Pons (tissue), 1 donor: ENCODE measurements at places on chromosomes 1 and 21.
A peak's percentile ranks its signal among the peaks of the same experiment; 100 is the strongest.

- no peak for DNase-seq
Measured at GRCh38 chr1:12157366-12158231, 9.2 kb upstream of the TNFRSF1B start.

- DNase-seq = no peak
Measured at GRCh38 chr1:6000444-6001288, 8.4 kb upstream of the NPHP4 start.

GRCh38 chr1:157403203-157403602 is 149.1 kb downstream of the FCRL5 start:
- DNase-seq = no peak

- no peak for DNase-seq
Measured at GRCh38 chr1:57410508-57410907, 13.4 kb downstream of the DAB1 start.

DNA sequence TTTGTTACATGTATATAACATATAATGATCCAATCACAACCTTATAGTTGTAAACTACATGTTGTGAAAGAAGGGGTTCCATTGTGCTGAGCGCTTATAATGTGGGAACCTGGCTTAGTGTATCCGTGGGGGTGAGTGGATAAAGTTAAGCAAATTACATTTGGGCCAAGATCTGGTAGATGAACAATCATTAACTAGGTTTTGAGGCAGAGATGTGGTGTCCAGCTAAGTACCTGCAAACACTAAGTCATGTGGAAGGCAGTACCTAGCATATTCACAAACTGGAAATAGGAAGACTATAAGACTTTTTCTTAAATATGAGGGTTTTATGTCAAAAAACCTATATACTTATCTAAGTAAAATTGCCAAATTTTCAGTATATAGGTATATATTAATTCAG is 167.2 kb upstream of the PDE4B start:
- no peak for DNase-seq

DNA sequence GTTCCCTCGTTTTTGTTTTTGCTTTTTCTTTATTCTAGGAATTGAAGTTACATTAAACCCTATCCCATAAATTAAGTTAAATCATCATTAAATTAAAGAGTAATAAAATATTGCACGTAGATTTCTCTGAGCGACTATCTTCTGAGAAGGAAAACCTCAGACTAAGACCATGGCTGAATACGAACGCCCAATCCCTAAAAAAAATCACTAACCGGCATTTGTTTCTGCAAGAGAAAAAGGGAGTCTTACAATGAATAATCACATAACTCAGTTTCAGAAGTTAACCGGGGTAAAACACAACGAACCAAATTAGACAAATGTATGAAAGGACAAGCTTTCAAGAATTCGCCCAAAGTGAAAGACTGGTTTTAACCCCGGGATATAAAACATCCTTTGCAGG is 1.3 kb downstream of the PIK3R3 start:
- peak; percentile 30 for DNase-seq

DNA sequence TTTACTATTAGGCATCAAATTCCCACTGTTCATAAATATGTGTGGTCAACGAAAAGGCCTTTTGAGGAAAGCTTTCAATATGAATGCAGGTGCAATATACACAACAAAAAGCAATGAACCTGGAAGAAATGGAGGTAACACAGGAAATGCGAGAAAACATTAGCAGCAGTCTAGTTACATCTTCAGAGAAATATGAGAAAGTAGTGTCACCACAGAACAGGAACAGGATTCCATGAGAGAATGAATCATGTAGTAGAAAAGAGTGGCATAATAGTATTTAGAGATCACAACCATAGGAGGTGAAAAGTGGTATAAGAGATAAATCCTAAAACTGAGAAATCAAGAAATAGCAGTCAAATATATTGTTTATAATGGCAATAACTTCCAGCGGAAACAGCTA is 103.7 kb downstream of the AK5 start:
- no peak for DNase-seq

DNA sequence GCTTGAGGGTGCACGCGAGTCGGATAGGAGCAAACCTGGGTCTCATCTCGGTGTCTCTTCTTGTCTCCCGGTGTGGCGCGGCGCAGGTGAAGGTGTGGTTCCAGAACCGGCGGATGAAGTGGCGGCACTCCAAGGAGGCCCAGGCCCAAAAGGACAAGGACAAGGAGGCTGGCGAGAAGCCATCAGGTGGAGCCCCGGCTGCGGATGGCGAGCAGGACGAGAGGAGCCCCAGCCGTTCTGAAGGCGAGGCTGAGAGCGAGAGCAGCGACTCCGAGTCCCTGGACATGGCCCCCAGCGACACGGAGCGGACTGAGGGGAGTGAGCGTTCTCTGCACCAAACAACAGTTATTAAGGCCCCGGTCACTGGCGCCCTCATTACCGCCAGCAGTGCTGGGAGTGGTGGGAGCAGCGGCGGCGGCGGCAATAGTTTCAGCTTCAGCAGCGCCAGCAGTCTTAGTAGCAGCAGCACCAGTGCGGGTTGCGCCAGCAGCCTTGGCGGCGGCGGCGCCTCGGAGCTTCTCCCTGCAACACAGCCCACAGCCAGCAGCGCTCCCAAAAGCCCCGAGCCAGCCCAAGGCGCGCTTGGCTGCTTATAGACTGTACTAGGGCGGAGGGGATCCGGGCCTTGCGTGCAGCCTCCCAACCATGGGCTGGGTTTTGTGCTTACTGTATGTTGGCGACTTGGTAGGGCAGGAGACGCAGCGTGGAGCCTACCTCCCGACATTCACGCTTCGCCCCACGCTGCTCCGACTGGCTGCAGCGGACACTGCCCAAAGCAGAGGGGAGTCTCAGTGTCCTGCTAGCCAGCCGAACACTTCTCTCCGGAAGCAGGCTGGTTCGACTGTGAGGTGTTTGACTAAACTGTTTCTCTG is 5.1 kb downstream of the HLX start:
- DNase-seq = no peak

- no peak for DNase-seq
Measured at GRCh38 chr1:199857108-199857507, 170.4 kb upstream of the NR5A2 start.

GRCh38 chr21:35511696-35512162 is 462.6 kb upstream of the RUNX1 start:
- no peak for DNase-seq

DNA sequence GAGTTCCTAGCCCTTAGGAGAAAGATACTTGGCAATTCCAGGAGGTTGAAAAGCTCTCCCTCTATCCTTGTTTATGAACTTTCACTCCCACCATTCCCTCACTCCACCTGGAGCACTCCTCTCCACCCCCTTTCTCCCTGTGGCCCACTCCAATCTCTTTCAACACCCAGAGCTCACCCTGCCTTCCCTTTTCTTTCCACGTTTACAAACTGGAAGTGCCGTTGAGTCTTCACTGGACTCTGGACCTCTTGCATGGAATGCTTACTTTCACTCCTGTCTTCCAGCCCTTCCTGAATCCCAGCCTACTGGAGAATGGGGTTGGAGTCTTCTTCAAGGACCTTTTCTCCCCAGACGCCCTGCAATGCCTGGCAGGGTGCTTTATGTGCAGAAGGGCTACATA is 198.5 kb downstream of the RHOU start:
- no peak for DNase-seq

DNA sequence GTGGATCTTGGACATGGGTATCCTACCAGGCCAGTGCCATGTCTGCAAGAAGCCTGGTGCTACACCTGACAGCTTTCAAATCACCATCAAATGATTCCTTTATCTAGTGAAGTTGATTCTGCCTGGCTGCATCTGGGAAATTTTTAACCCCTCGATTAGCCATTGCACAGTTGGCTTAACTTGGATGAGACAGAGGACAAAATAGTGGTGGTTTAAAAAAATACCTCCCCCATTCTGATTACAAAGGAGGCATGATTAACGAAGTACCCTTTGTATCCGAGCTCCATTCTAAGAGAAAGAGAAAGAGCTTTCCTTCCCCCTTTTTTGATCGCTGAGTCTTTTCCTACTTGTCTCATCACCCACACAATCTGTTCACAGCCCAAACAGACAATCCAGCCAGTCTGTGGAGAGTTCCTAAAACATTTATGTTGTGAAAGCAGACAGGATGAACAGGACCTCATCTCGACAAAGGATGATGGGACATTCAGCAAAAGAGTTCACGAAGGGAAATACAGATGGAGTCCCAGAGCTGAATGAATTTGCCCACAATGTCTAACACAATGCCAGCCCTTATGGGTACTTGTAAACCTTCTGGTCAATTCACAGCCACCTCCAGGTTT is 20.5 kb downstream of the WLS start:
- DNase-seq = no peak

DNA sequence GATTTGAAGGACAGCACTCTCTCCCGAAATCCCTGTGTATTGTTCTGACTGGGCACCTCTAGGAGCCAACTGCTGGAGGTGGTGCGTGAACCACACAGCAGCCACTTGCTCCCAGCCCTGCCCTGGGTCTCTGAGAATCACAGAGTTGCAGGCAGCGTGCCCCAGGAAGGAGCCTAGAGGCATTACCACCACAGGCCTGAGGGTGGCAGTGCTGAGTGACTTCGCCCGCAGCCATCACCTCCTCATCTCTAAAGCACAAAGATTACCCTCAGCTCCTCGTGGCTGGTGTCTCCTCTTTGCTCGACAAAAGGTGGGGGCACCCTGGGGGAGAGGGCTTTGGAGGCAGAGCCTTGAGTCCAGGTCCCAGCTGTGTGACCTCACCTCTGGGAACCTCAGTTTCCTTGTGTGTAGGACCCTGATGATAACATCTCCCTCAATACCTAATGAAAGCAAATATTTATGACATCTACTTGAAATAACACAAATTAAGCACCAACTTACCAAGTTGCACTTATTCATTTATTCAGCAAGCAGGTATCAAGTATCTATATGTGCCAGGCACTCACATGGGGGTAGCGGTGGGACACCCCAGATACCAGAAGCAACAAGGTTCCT is 86.3 kb downstream of the VWA5B1 start:
- peak; percentile 33 for DNase-seq

GRCh38 chr1:2474104-2474844 is 1.8 kb upstream of the PLCH2 start:
- no peak for DNase-seq

- DNase-seq = no peak
Measured at GRCh38 chr1:216765346-216766300, 42.4 kb upstream of the ESRRG start.

GRCh38 chr1:162175379-162176081 is 106.0 kb downstream of the NOS1AP start:
- no peak for DNase-seq

GRCh38 chr1:236455243-236455642 is 61.2 kb downstream of the EDARADD start:
- DNase-seq = peak; percentile 6

DNA sequence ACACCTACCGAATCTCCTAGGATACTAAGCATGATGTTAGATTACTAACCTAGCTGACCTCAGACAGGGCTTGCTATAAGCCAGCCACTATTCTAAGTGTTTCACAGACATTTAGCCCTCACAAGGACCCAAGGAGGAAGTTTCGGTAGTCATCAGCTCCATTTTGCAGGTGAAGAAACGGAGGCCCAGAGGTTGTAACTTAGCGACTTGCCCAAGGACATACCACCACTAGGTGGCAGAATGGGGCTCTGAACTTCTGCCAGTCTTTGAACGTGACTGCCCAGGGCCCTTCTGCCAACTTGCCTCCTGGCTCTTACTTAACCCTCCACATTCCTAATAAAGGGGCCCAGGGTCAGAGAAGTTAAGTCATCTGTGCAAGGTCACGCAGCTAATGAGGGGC is 283.5 kb downstream of the C1orf94 start:
- DNase-seq = peak; percentile 29

DNA sequence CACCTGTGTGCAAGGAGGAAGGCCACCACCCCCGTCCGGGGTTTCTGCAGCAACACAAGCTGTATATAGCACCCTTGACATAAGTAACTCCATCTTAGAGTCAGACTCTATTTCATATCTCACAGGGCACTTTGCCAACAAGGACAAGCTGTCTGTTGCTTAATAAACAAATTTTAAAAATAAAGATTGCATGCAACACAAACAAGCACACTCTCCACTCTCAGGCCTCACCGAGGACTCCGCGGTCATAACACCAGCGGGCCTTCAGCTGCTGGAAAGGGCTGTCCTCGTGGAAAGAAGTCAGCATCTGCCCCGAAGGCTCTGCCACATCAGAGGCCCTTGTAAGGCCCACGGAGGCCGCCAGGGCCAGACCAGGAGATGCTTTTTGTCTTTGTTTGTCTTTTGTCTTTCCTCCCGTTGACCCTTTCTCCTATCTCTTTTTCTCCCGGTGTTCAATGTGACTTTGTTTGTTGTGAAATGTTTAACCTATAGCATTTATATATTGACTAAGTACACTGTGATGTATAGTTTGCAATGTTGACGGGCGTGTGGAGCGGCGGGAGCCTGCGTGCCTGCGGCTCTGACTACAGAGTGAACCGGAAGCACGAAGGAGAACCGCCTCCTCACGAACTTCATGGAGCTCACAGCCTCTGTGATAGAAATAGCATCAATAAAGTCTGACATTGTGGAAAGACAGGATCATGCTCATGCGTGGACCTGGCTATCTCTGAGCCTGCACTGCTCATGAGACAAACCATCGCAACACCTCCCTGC is 24.1 kb downstream of the MEGF6 start:
- no peak for DNase-seq

- no peak for DNase-seq
Measured at GRCh38 chr1:1799716-1800115, 21.4 kb upstream of the NADK start.

DNA sequence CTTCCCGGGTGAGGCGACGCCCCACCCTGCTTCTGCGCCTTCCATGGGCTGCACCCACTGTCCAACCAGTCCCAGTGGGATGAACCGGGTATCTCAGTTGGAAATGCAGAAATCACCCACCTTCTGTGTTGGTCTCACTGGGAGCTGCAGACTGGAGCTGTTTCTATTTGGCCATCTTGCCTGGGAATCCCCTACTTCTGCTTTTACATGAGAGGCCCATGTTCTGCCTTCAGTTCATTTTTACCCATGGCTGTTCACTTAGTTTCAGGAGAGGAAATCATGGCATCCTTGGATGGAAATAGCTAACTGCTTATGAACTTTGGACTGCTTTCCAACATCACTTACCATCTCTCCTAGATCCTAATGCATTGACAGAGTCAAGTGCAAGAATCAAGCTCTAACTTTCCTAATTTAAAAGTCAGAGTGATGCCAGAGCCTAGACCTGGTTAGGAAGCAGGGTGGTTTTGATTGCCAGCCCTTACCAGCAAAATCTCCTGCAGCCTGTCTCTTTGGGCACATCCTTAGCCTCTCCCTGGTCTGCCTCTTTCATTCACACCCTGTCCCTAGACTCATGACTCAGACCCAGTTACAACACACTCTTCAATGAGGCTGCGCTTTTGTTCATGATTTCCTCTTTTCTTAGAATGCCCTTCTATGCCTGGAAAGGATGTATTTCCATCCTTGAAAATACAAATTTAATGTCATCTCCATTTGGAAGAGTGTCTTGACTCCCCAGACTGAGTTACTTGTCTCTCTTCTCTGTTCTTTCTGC is 137.2 kb downstream of the KCTD3 start:
- DNase-seq = no peak
